Epithelial cell of umbilical artery (primary cell): ENCODE measurements at places on chromosomes 4 and X. TPM values are rescaled to one million over a fixed set of nuclear protein-coding genes. Genes with fewer than 3 reads are reported as not detected.

Gene NAP1L3
- total RNA-seq = 0.65 and 2.3 TPM in 2 replicates

Gene MAPK10
- under 0.01 TPM in 1 of 2 replicates, not detected in the other for total RNA-seq

Gene OTC
- 0.15 TPM in 1 of 2 replicates, not detected in the other for total RNA-seq

Gene FABP2
- total RNA-seq = not detected in 2 replicates

Gene TMPRSS11E
- total RNA-seq = not detected in 2 replicates

Gene SORCS2
- 0.15 TPM in 1 of 2 replicates, not detected in the other for total RNA-seq

Gene SPANXC
- total RNA-seq = not detected in 2 replicates

Gene TMEM31
- total RNA-seq = not detected in 2 replicates

Gene CWH43
- total RNA-seq = not detected in 2 replicates

Gene TLL1
- total RNA-seq = 5.9 and 10.1 TPM in 2 replicates

Gene DDIT4L
- 2.9 and 5.3 TPM in 2 replicates for total RNA-seq

Gene CENPVL2
- not detected in 2 replicates for total RNA-seq

Gene ADAM29
- not detected in 2 replicates for total RNA-seq

Gene RNF175
- total RNA-seq = not detected in 2 replicates

Gene SLC9B1
- 0.46 and 0.65 TPM in 2 replicates for total RNA-seq

Gene TMEM156
- 0.61 and 1.9 TPM in 2 replicates for total RNA-seq

Gene DMD
- 4.5 and 8.8 TPM in 2 replicates for total RNA-seq

Gene PPARGC1A
- not detected in 2 replicates for total RNA-seq

Gene FGG
- total RNA-seq = not detected in 2 replicates

Gene IL2
- not detected in 2 replicates for total RNA-seq

Gene MAGEC2
- not detected in 2 replicates for total RNA-seq

Gene DGAT2L6
- total RNA-seq = not detected in 2 replicates

Gene HTR2C
- total RNA-seq = not detected in 2 replicates

Gene NR0B1
- total RNA-seq = under 0.01 TPM in 1 of 2 replicates, not detected in the other

Gene CT45A7
- not detected in 2 replicates for total RNA-seq

Gene RIBC1
- total RNA-seq = 0.30 and 0.32 TPM in 2 replicates

Gene APEX2
- 7.6 and 9.7 TPM in 2 replicates for total RNA-seq

Gene PLXNB3
- total RNA-seq = 0.91 and 1.3 TPM in 2 replicates

Gene MTMR8
- total RNA-seq = 0.15 and 0.65 TPM in 2 replicates

Gene NEIL3
- 7.1 and 10.2 TPM in 2 replicates for total RNA-seq

Gene AFM
- total RNA-seq = not detected in 2 replicates

Gene USP17L21
- not detected in 2 replicates for total RNA-seq

Gene IGSF1
- not detected in 2 replicates for total RNA-seq

Gene HMGN5
- total RNA-seq = 0.30 and 0.65 TPM in 2 replicates
